Left colon (tissue), 2 donors: ENCODE measurements at places on chromosomes 5 and 9. TPM values are rescaled to one million over a fixed set of nuclear protein-coding genes. Genes with fewer than 3 reads are reported as not detected.

ELOVL7 gene
- 30.5 TPM for total RNA-seq

PRR16 gene
- total RNA-seq = 2.4 TPM

- DNase-seq = no peak
These were observed 541.7 kb downstream of the EFNA5 start for GRCh38 chr5:107129051-107129450.

DNA sequence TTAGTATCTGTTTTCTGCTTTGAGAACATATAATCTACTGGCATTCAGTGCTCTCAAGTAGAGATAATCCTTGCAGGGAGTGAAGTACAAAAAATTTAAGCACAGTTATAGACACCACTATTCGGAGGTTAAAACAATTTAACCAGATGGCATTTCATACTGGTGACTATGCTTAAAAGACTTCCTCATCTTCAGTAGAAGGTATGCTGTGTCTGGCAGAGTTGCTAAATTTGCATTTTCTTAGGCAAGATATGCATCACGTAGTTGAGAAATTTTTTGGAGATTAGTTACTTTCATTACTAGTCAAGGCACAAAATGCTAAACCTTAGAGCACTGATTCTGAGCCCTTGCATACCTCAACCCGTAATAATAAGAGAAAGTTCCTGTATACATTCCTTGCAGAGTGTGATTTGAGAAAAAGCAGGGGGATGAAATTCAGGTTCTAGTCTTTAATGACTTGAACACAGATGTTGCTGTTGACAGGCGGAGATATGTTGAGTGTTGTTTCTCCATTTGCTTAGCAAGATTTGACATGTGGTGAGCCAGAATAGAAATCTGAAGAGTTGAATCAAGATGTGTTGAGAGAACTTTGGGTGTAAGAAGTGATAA, 70.8 kb upstream of the STARD4 start:
- DNase-seq = no peak

- DNase-seq = no peak
These were observed 80.7 kb downstream of the HAPLN1 start for GRCh38 chr5:83639911-83640310.

DNA sequence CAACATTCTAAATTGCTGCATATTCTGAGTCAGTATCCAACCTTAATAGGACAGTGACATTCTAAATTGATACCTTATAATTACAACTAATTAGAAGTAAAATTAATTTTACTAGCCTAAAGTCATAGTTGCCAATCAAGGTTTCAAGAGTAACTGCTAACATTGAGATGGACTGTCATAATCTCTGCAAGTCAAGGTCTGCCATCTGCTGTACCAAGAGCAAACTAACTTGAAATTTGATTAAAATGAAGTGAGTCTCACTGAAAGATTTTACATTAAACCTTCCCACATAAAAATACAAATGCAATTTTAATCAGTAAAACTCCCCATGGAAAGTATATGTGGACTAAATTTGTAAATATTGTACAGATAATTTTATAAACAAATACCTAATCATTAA, 235.3 kb downstream of the PRDM9 start:
- DNase-seq = no peak

DNA sequence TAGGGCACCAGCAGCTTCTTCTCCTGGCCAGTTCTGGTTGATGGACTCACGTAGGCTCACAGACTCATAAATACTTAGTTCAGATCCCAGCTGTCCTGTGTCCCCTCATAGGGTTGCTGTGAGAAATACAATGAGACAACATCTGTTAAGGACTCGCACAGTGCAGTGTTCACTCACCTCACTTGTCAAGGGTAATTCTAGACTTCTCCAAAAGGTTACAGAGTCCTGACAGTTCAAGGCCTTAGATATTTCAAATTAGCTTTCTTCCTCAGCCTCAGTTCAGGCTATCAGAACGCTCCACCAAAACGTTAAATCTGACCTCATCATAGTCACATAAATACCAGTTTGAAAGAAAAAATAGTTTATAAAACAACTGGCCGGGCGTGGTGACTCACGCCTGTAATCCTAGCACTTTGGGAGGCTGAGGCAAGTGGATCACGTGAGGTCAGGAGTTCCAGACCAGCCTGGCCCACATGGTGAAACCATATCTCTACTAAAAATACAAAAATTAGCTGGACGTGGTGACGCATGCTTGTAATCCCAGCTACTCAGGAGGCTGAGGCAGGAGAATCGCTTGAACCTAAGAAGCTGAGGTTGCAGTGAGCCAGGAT, 106.3 kb downstream of the UGCG start:
- DNase-seq = no peak

GRCh38 chr9:127931092-127931881, 710 bp upstream of the PIP5KL1 start:
- DNase-seq = no peak

DNA sequence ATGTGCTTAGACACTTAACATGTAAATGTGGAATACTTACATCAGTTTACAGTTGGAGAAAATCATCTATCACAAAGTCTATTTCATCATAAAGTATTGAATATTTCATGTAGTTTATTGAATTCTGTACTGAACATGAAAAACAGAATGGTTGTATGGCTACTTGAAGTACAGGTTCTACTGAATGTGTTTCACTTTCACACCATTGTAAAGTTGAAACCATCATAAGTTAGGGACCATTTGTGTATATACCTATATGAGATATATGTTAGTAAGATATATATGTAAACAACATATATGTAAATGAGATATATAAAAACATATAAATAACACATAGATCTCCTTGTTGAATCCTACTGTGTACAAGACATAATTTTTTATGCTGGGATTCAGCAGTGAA, 63.0 kb upstream of the TAF11L2 start:
- no peak for DNase-seq
